ENCODE measurements at places on chromosomes 3 and 15.

- no peak for DNase-seq
These were observed 15.8 kb downstream of the SPTSSB start for GRCh38 chr3:161355508-161355907.

DNA sequence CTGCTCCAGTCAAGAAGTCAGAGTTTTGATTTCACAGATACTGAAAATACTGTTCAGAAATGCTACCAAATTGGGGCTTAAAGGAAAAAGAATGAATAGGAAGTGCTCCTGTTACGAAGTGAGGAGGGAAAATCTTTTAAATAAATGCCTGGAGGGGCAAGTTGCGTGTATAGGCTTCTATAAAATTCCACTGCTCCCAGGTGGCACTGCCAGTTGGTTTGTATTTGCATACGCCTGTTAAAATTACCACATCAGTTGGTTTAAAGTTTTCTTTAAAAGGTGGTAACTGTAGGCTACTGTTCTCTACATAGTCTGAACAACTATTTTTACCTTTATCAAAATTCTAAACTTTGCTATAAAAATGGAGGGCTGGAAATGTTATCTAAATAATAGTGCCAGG lies 123.5 kb downstream of the DLG1 start:
- no peak for DNase-seq

- no peak for DNase-seq
These were observed 36.3 kb downstream of the CDC25A start for GRCh38 chr3:48151807-48152427.

- DNase-seq: no peak
These were observed 10.6 kb downstream of the SETMAR start for GRCh38 chr3:4313606-4314293.

- no peak for DNase-seq
These were observed 86.0 kb downstream of the SEMA5B start for GRCh38 chr3:122941228-122942206.

DNA sequence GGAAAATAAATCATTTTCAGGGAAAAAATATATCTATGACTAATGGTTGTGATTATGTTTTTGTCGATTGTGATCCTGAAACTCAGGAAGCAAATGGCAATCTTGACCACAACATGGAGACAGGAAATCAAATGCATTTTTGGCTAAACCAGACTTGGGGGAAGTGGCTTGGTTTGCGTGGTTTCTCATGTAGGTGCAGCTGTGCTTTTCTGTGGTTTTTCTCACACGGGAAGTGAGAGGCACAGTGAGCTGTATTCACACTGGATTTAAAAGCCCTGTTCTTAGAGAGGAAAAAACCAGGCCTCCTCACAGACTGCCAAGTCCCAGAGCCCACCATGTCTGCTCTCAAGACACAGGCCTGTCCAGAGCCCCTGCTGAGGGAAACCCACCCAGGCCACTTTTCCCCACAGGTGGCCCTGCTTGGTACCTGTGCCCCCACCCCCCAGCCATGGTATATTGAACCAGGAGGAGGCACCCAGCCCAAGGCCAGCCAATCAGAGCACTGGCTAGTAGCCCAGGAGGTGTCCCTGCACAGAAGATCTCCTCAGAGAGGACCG lies 46.1 kb downstream of the BTD start:
- no peak for DNase-seq

GRCh38 chr3:156298938-156299337 lies 178.6 kb downstream of the KCNAB1 start:
- peak; percentile 49 for DNase-seq

- DNase-seq: no peak
These were observed 131.6 kb downstream of the TPRA1 start for GRCh38 chr3:127458696-127459604.

- DNase-seq: no peak
These were observed 1.2 kb upstream of the ZBTB20 start for GRCh38 chr3:115148142-115148790.

GRCh38 chr3:42032693-42033349 lies 58.3 kb upstream of the TRAK1 start:
- DNase-seq: peak; percentile 67

GRCh38 chr3:130831719-130832400 lies 62.0 kb upstream of the ATP2C1 start:
- DNase-seq: peak; percentile 43

DNA sequence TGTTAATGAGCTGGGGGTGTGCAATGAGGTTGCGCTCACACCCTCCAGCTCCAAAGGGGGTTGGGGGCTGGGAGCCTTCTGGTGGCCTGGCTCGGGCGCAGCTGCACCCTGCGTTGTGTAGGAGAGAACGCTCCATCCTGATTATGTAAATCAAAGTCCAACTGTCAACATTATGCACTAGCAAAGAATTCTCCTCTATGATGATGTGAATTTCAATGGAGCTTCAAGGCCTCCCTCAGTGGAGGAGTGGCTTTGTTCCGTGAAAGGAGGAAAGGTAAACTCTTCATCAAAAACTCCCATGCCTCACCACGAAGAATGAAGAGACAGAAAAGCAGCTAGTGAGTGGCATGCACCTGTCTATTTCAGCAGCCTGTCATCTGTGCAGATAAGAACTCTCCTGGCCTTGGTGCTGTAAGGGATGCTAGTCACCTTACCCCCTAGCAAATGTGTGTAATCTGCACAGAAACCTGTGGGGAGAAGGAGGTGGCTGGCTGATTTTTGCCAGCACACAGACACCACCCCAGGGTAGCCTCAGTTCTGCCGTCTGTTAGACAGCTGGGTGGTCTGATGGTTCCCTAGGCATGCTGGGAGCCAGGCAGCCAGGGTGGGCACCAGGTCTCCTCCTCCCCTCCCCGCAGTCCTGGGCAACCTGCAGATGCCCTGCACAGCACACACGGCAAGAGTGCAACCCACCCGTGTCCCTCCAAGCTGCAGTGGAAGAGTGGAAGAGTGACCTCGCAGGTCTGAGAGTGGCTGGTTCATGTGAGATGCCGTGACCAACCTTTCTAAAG lies 47.0 kb upstream of the TRPM1 start:
- no peak for DNase-seq

DNA sequence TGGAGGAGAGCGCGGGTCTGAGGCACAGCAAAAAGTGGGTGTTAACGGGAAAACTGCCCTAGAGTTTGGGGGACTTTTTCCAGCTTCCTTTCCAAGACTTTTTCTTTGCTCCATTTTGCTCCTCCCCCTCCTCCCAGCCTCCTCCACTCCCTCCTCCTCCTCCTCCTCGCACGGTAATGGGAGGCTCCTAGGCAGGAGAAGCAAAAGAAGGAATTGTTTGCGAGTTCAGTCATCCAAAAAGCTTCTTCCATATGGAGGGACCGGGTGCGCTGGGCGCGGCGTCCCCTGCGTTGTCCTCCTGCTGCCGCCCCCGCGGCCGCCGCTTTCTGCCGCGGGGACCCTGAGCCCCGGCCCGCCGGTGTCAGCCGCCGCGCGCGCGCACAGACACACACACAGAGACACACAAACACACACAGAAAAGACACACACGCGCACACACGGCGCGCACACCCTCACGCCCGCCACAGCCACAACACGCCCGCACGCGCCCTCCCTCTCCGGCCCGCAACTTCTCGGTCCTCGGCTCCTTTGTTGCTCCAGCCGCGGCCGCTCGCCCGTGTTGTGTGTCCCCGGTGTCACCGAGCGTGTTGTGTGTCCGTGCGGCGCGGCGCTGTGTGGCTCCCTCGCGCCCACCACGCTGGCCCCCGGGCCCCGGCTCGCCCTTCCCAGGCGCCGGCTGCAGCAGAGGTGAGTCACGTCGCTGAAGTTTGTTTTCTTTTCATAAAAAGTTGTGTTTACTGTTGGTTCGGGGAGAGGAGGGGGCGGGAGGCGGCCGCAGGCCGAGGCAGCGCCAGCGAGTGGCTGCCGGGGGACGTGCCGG lies at the start of gene BOC:
TSS of gene BOC (plus strand) at position 228 of the 820 bp plus-strand sequence. CDS start 38,246 bp downstream, outside the sequence.
- DNase-seq: no peak
